GM12878 (cell line): ENCODE measurements at places on chromosomes 5 and 9. TPM values are rescaled to one million over a fixed set of nuclear protein-coding genes. Genes with fewer than 3 reads are reported as not detected.

KIF20A gene
- 60.4 and 61.9 TPM in 2 replicates for polyA plus RNA-seq

INSL4 gene
- not detected in 2 replicates for polyA plus RNA-seq

MEF2C gene
- polyA plus RNA-seq: 198 and 199 TPM in 2 replicates

NR5A1 gene
- 0.07 TPM in 1 of 2 replicates, not detected in the other for polyA plus RNA-seq

PCDHGA12 gene
- 0.16 and 0.17 TPM in 2 replicates for polyA plus RNA-seq

NCBP1 gene
- polyA plus RNA-seq: 70.9 and 76.3 TPM in 2 replicates
